ENCODE measurements at places on chromosomes 16 and 17. TPM values are rescaled to one million over a fixed set of nuclear protein-coding genes. Genes with fewer than 3 reads are reported as not detected.

Gene PRDM7
- not detected for total RNA-seq

Gene PERCC1
- total RNA-seq, result not detected

Gene KRT15
- 5.6 TPM for total RNA-seq

Gene CACNA1G
- not detected for total RNA-seq

Gene IRX3
- total RNA-seq, result not detected

Gene PRSS22
- total RNA-seq, result not detected

Gene CACNG3
- not detected for total RNA-seq

Gene VASN
- total RNA-seq, result 7.3 TPM

Gene INCA1
- total RNA-seq, result 2.2 TPM

Gene KCNJ18
- total RNA-seq, result not detected

Gene CHD3
- total RNA-seq, result 54.8 TPM

Gene ANKRD40CL
- 72.1 TPM for total RNA-seq

Gene TXNL4B
- total RNA-seq, result 9.8 TPM

Gene DNAJA2
- total RNA-seq, result 31.8 TPM

Gene C1QTNF8
- not detected for total RNA-seq

Gene CACNG4
- total RNA-seq, result not detected

Gene MILR1
- total RNA-seq, result not detected

Gene LHX1
- not detected for total RNA-seq

Gene NEUROD2
- not detected for total RNA-seq

Gene C16orf89
- total RNA-seq, result not detected

Gene FZD2
- not detected for total RNA-seq

Gene MYH2
- not detected for total RNA-seq

Gene PLA2G10
- total RNA-seq, result 23.7 TPM

Gene SPEM3
- total RNA-seq, result not detected

Gene MT1M
- 5.2 TPM for total RNA-seq

Gene CTF1
- 0.82 TPM for total RNA-seq

Gene SDR42E1
- total RNA-seq, result 12.2 TPM

Gene SEZ6
- not detected for total RNA-seq

Gene FKBP10
- 7.1 TPM for total RNA-seq

Gene TM4SF5
- total RNA-seq, result 42.6 TPM

Gene CLDN6
- total RNA-seq, result not detected

Gene CCDC154
- not detected for total RNA-seq

Gene ABAT
- total RNA-seq, result 35.2 TPM

Gene KRT25
- not detected for total RNA-seq

Gene TMC8
- 40.8 TPM for total RNA-seq

Gene ADAD2
- total RNA-seq, result not detected
